ENCODE measurements at places on chromosomes 6 and 20.
A peak's percentile ranks its signal among the peaks of the same experiment; 100 is the strongest.

DNA sequence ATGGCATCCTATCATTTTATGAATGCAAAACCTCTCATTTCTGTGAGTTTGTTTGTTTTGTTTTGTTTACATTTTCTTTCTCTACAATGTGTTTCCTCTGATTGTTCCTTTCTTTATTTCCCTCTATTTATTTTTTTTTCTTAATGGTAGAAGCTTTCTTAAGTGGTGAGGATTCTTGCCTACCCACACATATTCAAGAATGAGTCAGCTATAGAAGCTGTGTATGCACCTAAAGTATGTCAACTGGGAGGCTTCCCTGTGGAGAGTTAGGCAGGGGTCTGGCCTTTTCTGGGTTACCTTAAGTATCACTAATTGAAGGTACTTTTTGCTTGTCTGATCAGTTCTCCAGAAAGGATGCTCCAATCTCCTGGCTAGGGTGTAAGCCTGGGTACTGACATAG lies 354.0 kb downstream of the ESR1 start:
- no peak for DNase-seq

DNA sequence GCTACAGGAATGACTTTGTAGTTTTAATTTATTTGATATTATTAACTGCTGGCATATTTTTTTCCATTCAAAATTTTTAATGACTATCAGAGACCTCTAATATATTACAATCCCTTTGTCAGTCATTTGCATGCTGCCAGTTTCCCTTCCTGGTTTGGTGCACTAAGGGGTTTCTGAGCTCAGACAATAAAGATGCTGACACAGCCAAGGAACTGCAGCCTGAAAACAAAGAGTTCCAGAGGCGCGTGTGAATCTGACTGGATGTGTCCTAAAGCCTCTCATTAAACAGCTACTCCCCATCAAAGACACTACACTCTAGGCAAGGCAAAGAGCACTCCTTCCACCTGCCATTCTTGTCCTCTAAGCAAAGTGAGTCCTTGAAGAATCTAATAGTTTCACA lies 116.8 kb upstream of the DST start:
- no peak for DNase-seq

DNA sequence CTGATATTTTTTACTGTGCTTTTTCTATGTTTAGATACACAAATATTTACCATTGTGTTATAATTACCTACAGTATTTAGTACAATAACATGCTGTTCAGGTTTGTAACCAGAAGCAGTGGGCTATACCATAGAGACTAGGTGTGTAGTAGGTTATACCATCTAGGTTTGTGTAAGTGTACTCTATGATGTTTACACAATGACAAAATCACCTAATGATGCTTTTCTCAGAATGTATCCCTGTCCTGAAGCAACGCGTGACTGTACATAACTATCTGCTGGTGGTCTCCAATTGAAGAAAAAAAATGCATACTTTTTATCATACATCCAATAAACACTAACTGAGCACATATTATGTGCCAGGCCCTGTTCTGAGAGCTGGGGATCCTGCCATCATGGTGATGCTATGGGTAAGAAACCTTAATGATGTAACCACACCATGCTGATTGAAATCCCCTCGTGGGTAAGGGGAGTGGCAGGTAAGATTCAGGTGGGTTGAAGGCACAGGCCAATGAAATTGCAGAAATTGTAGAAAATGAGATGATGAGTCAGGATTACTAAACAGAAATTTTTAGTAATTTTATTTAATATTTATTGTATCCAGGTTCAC lies 76.8 kb downstream of the FYN start:
- no peak for DNase-seq

DNA sequence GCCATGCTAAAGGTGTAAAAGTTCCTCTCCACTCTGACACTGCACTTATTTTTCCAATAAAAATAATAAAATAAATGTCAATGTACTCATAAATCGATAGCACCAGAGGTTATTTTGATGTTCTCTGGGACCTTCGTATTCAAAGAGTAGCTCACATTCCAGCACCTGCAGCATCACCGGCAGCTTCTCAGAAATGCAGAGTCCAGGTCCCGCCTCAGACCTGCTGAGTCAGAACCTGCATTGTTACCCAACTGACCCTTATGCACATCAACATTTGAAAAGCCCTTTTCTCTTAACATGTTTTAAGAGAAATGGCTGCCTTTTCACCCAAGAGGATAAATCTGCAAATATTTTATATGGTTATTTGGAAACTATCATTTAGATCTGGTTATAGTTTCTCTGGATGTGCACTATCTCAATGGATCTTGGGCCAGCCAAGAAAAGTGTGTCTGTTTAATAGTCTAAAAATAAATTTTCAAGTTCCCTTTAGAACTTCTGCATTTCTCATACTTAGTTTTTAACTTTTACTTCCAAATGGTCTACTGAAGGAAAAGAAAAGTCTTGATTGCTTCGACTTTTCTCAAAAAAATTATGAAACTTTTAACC lies 216.2 kb upstream of the PRDM1 start:
- no peak for DNase-seq

DNA sequence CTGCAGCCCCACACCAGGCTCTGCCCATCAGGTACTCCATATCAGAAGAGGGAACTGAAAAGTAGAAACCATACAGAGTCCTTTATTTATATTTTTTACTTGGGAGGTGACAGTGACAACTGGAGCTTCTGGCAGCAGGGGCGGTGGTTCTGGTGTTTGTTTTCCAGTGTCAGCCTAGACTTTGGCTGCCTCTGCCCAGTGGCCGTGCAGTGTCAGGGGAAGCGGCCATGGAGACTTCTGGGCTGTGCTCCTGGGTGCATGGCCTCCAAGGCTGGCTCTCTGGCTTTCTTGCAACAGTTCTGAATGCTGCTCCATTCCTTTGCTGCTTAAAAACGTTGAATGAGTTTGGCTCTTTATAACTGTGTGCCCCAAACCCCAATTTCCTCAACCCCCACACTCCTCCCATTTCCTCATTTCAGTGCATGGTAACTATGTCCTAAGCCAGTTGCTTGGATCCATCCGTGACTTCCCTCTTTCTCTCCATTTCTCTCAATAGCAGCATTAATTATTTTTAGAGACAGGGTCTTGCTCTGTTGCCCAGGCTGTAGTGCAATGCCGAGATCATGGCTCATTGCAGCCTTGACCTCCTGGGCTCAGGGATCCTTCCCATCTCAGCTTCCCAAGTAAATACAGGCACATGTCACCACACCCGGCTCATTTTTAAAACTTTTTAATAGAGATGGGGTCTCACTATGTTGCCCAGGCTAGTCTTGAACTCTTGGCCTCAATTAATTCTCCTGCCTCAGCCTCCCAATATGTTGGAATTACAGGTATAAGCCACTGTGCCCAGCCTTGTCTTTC lies 141.1 kb upstream of the SGK1 start:
- DNase-seq = no peak

DNA sequence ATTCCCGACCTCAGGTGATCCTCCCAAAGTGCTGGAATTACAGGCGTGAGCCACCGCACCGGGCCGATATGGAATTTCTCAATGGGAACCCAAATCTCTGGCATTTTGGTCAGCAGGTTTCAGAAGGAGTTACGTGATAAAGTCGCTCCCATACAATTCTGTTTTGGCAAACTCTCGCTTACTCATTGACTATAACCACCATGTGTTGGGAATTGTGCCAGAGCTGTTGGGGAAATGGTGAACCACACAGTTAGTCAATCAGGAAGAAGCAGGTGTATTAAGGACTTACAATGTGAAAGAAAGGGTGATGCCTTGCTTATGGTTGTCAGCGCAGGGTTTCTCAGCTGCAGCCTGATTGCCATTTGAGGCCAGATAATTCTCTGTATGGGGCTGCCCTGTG lies 410.5 kb downstream of the QKI start:
- DNase-seq = no peak

GRCh38 chr20:53101992-53102760 lies 130.0 kb downstream of the TSHZ2 start:
- DNase-seq = no peak

- no peak for DNase-seq
These were observed 48.8 kb downstream of the CAP2 start for GRCh38 chr6:17442196-17442595.

DNA sequence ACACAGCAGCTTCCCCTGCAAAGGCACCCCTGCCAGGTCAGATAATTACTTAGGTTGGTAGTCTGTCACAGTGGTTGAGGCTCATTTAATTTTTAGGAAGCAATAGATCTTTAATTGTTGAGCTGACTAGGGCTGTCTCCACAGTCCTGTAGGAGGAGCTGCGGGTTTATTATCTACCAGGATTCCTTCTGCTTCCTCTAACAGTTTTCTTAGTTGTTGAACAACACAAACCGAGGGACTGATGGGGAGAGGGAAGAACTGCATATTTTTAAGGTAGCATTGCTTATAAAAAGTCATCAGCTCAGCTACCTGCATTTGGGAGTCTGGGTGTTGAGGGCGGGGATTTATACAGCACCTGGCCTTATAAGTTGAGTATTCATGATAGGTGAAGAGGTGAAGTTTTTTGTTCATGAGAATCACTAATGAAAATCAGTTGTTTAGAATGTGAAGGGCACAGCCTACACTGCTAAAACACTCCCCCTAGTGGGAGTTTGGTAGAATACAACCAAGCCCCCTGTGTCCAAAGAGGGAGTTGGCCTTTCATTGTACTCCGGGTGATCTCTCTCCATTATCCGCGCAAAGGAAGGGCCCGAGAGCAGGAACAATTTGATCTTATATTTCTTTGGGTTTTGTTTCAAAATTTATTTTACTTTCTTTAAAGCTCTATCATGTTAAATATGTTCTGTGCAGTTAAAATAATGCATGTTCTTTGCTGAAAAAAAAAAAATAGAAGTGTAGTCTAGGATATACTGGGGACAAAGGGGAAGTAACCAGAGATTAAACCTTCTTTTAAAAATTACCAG lies 69.6 kb downstream of the SSR1 start:
- DNase-seq = no peak

GRCh38 chr6:12228447-12229146 lies 61.6 kb upstream of the EDN1 start:
- no peak for DNase-seq

GRCh38 chr20:60857708-60858107 lies 394.4 kb upstream of the CDH4 start:
- no peak for DNase-seq

- DNase-seq = peak; percentile 42
These were observed 174.7 kb downstream of the TMEM242 start for GRCh38 chr6:157148391-157149323.

GRCh38 chr20:38893565-38894090 lies 32.6 kb upstream of the FAM83D start:
- peak; percentile 49 for DNase-seq

- DNase-seq = no peak
These were observed 259.1 kb upstream of the FERMT1 start for GRCh38 chr20:6381887-6382286.

DNA sequence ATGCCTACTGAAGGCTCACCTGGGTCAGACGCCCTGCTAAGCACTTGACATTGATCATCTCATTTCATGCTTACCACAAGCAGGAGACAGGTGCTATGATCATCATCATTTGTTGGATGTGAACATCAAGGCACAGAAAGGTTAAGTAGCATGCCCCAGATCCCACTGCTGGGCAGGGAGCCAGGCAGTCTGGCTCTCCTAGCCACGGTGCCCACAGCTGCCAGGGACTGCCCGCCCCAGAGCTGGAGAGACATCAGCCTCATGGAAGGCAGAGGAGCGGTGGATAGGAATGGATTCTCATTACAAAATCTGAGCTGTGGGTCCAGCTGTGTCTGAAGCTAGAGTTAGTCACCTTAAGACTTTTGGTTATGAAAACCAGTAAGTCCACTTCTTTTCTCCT lies 3.6 kb downstream of the SULF2 start:
- DNase-seq = no peak

GRCh38 chr6:106825156-106825555 lies 149.4 kb downstream of the CD24 start:
- no peak for DNase-seq

DNA sequence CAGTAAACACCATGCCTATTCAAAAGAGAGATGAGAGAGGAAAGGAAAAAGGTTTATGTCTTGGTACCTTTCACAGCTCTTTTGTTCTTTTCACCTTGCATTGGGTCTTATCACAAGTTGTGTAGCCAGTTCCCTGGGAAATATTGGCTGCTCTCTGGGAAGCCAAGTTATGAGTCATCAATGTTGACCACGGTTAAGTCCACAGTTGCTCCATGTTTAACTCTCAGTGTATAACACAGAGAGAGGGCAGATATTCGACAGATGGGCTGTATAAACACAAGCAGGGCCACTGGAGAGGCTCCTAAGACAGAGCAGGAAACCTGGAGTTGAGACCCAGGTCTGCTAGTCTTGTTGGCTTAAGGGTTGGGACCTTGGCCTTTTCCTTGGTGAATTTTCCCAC lies 718.6 kb downstream of the QKI start:
- DNase-seq = no peak

- no peak for DNase-seq
These were observed 17.1 kb upstream of the BEND3 start for GRCh38 chr6:107132330-107132954.

- DNase-seq = no peak
These were observed 117.4 kb upstream of the SOX4 start for GRCh38 chr6:21476112-21476511.

- DNase-seq = no peak
These were observed 818.9 kb upstream of the SLC35B3 start for GRCh38 chr6:9254251-9254650.

DNA sequence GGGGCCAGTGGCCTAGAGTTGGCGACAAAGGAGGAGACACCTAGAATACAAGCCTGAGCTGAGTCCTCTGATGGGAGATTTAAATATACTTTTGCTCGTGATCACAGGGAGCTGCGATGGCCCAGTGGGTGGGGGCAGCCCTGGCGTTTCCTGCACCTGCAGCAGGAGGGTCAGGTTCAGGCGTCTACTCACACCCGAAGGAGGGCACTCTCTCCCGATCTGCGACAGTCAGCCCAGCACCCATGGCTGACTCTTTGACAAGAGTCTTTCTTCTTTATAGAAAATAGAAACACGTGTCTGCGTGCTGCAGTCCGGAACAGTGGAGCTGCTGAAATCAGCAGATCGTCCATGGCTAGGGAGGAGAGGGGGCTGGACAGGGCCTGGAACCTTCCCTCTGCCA lies 338.2 kb downstream of the CDH4 start:
- DNase-seq = no peak

DNA sequence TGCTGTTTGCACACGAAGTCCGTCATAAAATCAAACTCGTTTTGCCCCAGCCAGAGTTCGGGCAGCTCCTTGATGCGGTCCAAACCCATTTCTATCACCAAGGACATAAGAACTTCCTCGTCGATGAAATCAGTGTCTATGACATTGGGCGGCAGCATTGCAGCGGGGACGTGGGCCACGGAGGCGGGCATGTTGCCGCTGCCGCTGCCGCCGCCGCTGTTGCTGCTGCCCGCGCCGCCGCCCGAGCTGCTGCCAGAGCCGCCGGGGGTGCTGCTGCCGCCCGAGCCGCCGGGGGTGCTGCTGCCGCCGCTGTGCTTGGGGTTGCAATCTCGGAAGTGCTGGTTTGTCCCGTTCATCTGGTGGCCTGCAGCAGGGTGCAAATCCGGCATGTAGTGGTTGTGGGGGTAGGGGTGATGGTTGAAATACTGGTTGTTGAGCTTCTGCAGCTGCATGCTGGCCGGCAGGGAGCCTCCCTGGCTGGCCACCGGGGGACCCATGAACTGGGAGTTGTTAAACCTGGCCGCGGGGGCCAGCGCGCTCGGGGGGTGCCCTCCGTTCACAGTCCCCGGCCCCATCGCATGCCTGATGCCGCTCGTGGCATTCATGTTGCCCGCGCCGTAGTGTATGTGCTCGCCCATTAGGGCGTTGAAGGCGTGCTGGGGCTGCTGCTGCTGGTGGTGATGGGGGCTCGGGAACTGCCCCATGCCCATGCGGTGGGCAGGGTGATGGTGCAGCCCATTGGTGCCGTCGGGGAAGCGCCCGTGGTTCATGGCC lies 1.1 kb downstream of the CITED2 start:
- DNase-seq = no peak

- DNase-seq = no peak
These were observed 58.1 kb downstream of the RREB1 start for GRCh38 chr6:7165890-7166267.

- DNase-seq = no peak
These were observed 27.6 kb downstream of the PLAGL2 start for GRCh38 chr20:32179934-32180333.

Data from amygdala (tissue), 56 donors.